ENCODE measurements at places on chromosomes 12 and 14. TPM values are rescaled to one million over a fixed set of nuclear protein-coding genes. Genes with fewer than 3 reads are reported as not detected.

GRCh38 chr12:66859751-66860440, 181.0 kb upstream of the GRIP1 start:
- DNase-seq: no peak
- no peaks in the 10 kb centered on the region for H3K27me3 ChIP-seq

DNA sequence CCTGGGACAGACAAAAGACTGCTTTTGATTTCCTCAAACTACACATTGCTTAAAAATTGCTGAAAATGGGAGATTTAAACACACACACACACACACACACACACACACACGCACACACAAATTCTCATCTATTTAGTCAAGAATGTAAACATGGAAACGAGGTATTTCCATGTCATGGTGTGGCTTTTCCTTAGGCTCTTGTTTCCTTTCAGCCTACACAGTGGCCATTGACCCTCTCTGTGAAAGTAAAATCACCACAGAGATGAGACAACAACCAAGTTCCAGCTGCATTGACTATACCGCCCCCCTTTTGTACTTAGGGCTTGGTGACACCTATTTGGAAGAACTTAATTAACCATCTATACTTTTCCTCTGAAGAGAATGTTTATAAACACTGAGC, 41.9 kb downstream of the TTC8 start:
- H3K36me3 ChIP-seq: peaks cover 8% of the 10 kb centered on the region
- H3K4me1 ChIP-seq: no peaks in the 10 kb centered on the region
- H3K4me3 ChIP-seq: no peak overlapping the region
- no peak overlapping the region for H3K27ac ChIP-seq

- H3K27ac ChIP-seq: no peak overlapping the region
- peaks cover 2% of the 10 kb centered on the region for H3K27me3 ChIP-seq
- no peaks in the 10 kb centered on the region for H3K4me1 ChIP-seq
- H3K36me3 ChIP-seq: no peaks in the 10 kb centered on the region
- H3K4me3 ChIP-seq: no peak overlapping the region
Measured at GRCh38 chr12:93563807-93564538, 8.5 kb upstream of the SOCS2 start.

- H3K27ac ChIP-seq: no peak overlapping the region
- peaks cover 7% of the 10 kb centered on the region for H3K27me3 ChIP-seq
- no peaks in the 10 kb centered on the region for H3K36me3 ChIP-seq
Measured at GRCh38 chr12:51866324-51866723, 17.8 kb upstream of the FIGNL2 start.

- no peak for DNase-seq
- H3K36me3 ChIP-seq: no peaks in the 10 kb centered on the region
- no peak overlapping the region for H3K4me3 ChIP-seq
- H3K27me3 ChIP-seq: no peaks in the 10 kb centered on the region
- no peak overlapping the region for H3K27ac ChIP-seq
Measured at GRCh38 chr14:45686771-45687170, 433.8 kb upstream of the MIS18BP1 start.

GRCh38 chr12:28237423-28237822, 47.2 kb downstream of the CCDC91 start:
- H3K27ac ChIP-seq: no peak overlapping the region
- H3K36me3 ChIP-seq: no peaks in the 10 kb centered on the region
- no peaks in the 10 kb centered on the region for H3K4me1 ChIP-seq

DNA sequence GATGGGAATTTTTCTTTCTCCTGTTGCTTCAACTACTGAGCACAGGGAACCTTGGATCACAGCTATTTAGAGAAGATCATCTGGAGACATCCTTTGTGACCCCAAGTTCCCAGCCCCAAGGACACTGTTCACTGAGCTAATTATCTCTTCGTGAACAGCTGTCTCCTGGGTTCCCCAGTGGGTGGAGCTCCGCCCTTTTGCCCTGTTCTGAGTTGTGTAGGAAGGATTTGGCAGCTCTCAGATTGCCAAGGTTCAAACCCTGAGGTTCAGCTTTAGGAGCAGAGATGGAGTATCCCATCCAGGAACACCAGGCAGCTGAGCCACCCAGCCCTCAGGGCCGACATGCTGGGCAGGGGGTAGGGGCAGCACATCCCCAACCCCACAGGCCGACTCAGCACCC, 32.0 kb downstream of the NGB start:
- H3K4me1 ChIP-seq: no peaks in the 10 kb centered on the region
- no peak for DNase-seq
- peaks cover 2% of the 10 kb centered on the region for H3K27me3 ChIP-seq
- no peak overlapping the region for H3K27ac ChIP-seq

DNA sequence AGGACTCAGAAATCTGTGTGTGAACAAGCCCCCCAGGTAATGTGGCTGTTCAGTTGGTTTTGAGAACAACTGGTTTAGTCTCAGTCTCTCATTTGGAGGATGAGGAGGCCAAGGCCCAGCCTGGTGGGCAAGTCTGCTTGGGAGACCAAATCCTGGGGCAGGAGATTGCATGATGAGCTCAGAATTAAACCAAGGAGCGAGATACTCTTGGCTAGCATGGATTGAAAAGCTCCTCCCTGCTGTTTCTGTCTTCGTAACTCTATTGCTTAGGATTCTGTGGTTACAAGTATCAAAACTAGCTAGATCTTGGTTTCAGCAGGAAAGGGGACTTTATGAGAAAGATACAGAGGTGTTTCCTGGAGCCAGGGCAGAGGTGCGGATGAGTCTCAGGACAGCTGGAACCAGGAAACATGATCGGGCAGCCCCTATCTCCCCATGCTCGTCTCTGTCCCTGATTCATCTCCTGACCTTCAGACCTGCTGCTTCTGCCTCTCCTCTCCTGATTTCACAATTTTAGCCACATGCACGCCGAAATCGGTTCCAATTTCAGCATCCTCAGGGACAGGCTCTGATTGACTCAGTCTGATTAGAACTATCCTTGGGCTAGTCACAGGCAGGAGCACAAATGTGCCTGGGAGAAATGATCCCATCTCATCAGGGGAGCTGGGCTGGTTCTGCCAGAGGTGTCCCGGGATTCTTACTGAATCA, 40.2 kb upstream of the RIN3 start:
- no peak overlapping the region for H3K4me3 ChIP-seq
- peaks cover 14% of the 10 kb centered on the region for H3K4me1 ChIP-seq
- no peaks in the 10 kb centered on the region for H3K27me3 ChIP-seq
- H3K36me3 ChIP-seq: no peaks in the 10 kb centered on the region

GRCh38 chr12:52306731-52307130, 14.5 kb downstream of the KRT83 start:
- H3K4me1 ChIP-seq: peaks cover 8% of the 10 kb centered on the region
- peaks cover 27% of the 10 kb centered on the region for H3K27me3 ChIP-seq
- H3K36me3 ChIP-seq: no peaks in the 10 kb centered on the region

- H3K4me3 ChIP-seq: peak overlapping the region; percentile 97
- H3K4me1 ChIP-seq: peaks cover 29% of the 10 kb centered on the region
- H3K36me3 ChIP-seq: peaks cover 14% of the 10 kb centered on the region
- no peaks in the 10 kb centered on the region for H3K27me3 ChIP-seq
- no peak for DNase-seq
Measured at GRCh38 chr12:52952076-52952801, 3.3 kb downstream of the KRT18 start.

DNA sequence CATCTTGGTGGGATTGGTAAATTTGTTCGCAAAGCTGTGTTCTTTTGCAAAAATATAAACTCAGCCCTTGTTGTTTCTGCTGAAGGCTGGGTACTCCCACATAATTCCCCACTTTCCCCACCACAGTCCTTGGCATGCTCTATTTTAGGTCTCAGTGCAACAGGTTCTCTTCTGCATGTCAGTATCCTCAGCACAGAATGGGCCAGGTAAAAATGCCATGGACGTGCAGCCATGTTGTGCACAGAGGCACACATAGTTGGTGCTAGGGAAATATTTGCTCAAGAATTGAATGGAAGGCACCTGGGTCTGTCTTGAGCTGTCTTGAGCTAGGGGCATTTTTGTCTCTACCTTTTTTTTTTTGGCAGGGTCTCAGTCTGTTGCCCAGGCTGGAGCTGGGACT, 87.8 kb upstream of the LHX5 start:
- no peaks in the 10 kb centered on the region for H3K27me3 ChIP-seq
- H3K4me3 ChIP-seq: no peak overlapping the region
- H3K27ac ChIP-seq: no peak overlapping the region
- no peaks in the 10 kb centered on the region for H3K36me3 ChIP-seq

DNA sequence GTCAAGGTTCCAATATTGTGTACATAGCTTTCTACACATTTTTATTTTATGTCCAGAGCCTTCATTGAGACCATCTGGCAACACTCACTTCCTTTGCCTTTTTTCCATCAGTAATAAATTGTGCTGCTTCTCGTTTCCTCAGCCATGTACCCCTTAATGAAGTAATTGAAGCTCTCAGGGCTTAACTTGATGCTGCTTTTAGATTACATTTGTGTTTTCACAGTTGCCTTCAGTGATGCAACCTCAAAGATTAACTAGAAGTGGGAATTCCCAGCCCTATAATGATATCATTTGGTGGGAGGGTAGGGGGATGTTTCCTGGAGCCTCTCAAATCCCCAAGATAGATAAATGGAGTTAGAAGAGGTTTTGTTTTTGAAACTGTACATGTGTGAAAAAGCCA, 80.2 kb upstream of the KRR1 start:
- no peak overlapping the region for H3K4me3 ChIP-seq
- H3K27ac ChIP-seq: no peak overlapping the region
- no peaks in the 10 kb centered on the region for H3K27me3 ChIP-seq
- DNase-seq: no peak
- H3K36me3 ChIP-seq: no peaks in the 10 kb centered on the region

- H3K27me3 ChIP-seq: no peaks in the 10 kb centered on the region
- no peaks in the 10 kb centered on the region for H3K36me3 ChIP-seq
Measured at GRCh38 chr12:100187068-100187467, 13.5 kb upstream of the ACTR6 start.

FOXA1 gene
- not detected for total RNA-seq

- H3K4me1 ChIP-seq: no peaks in the 10 kb centered on the region
- peaks cover 26% of the 10 kb centered on the region for H3K36me3 ChIP-seq
- H3K27ac ChIP-seq: peak overlapping the region; percentile 27
Measured at GRCh38 chr14:77508249-77508648, 9.6 kb upstream of the ISM2 start.

- no peak overlapping the region for H3K27ac ChIP-seq
- peak; percentile 87 for DNase-seq
- H3K4me3 ChIP-seq: no peak overlapping the region
- peaks cover 12% of the 10 kb centered on the region for H3K4me1 ChIP-seq
- no peaks in the 10 kb centered on the region for H3K36me3 ChIP-seq
Measured at GRCh38 chr12:92539110-92539749, 163.6 kb upstream of the PLEKHG7 start.

- DNase-seq: peak; percentile 12
- no peaks in the 10 kb centered on the region for H3K27me3 ChIP-seq
- H3K36me3 ChIP-seq: no peaks in the 10 kb centered on the region
- H3K27ac ChIP-seq: no peak overlapping the region
- H3K4me3 ChIP-seq: no peak overlapping the region
Measured at GRCh38 chr12:90945070-90945649, 9.8 kb downstream of the CCER1 start.

DNA sequence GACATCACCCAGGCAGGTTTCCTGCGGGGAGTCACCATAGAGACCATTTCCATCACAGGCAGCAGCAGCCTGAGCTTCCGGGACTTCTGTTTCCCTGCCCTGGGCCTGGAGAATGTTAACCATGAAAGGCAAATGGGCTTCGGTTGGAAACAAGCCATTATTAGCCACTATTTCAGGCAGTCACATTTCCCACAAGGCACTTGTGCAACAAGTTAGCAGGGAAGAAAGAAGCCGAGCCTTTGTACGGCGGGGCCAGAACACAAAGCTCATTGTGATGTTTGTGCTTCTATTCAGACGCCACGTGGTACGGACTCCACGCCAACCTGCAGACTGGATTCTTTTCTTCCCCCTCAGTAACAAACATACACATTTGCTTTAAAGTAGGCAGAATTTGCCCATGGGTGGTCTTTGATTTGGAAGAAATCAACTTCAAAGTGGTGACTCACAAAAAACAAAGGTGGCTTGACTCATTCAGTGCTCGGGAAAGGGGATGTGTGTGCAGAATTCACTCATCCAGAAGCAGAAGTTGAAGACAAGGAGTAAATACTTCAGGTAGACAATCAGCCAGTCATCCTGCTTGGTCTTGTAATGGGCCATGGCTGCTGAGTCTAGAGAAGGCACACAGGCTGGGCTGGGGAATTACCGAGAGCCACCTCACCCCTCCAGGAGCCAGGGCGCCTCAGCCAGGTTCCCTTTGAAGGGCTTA, 154.2 kb upstream of the PRMT8 start:
- peaks cover 5% of the 10 kb centered on the region for H3K27me3 ChIP-seq
- no peak overlapping the region for H3K27ac ChIP-seq
- DNase-seq: peak; percentile 49
- H3K36me3 ChIP-seq: no peaks in the 10 kb centered on the region
- no peak overlapping the region for H3K4me3 ChIP-seq

DNA sequence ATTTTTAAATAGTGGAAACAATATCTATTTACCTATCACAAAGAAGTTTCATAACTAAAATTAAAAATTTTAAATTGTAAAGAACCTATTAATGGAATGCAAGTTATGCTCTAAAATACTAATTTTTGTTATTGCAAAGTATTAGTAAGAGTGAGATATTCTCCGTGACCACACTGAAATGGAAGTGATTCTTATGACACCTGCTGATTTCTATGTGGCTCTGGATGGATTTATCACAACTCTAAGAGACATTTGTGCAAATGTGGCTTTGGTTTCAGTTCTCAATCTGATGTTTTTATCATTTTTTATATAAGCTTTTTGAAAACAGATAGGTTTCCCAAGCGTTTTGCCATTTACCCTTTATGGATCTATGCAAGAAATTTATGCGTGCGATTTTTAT, 497.8 kb downstream of the NAV3 start:
- no peaks in the 10 kb centered on the region for H3K27me3 ChIP-seq
- H3K4me3 ChIP-seq: no peak overlapping the region
- H3K36me3 ChIP-seq: no peaks in the 10 kb centered on the region
- H3K4me1 ChIP-seq: no peaks in the 10 kb centered on the region
- DNase-seq: no peak

DNA sequence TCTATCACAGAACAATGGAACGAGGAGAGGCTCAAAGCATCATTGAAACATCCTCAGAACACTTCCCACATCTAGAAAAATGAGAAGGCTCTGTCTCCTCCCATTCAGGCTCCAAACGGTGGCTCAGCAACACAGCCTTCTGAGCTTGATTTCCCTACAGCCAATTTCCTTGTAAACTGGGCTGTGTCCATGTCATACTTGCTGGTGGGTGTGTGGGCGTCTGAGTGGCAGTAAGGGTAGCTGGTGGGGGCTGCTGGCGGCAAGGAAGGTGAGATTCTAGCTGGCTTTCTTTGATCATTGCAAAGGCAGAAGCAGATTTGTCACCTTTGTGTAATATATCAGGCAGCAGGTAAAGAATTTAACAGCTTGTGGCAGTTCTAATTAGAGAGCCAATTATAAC, 163.7 kb downstream of the CALM1 start:
- no peaks in the 10 kb centered on the region for H3K27me3 ChIP-seq
- H3K4me1 ChIP-seq: peaks cover 7% of the 10 kb centered on the region
- DNase-seq: no peak
- no peak overlapping the region for H3K27ac ChIP-seq
- no peaks in the 10 kb centered on the region for H3K36me3 ChIP-seq

Measured in astrocyte (in vitro differentiated cells and primary cell).